Posterior vena cava (tissue), 2 donors: ENCODE measurements at places on chromosomes 5 and 9. TPM values are rescaled to one million over a fixed set of nuclear protein-coding genes. Genes with fewer than 3 reads are reported as not detected.

- peak; percentile 89 for DNase-seq
Measured at GRCh38 chr9:133135146-133135745, 14.2 kb upstream of the RALGDS start.

GRCh38 chr9:77456829-77457437 lies 191.2 kb downstream of the GNA14 start:
- DNase-seq, result peak; percentile 94

- no peak for DNase-seq
Measured at GRCh38 chr5:109143031-109143430, 266.7 kb downstream of the PJA2 start.

GRCh38 chr5:151739395-151739794 lies 19.0 kb downstream of the ATOX1 start:
- no peak for DNase-seq

DNA sequence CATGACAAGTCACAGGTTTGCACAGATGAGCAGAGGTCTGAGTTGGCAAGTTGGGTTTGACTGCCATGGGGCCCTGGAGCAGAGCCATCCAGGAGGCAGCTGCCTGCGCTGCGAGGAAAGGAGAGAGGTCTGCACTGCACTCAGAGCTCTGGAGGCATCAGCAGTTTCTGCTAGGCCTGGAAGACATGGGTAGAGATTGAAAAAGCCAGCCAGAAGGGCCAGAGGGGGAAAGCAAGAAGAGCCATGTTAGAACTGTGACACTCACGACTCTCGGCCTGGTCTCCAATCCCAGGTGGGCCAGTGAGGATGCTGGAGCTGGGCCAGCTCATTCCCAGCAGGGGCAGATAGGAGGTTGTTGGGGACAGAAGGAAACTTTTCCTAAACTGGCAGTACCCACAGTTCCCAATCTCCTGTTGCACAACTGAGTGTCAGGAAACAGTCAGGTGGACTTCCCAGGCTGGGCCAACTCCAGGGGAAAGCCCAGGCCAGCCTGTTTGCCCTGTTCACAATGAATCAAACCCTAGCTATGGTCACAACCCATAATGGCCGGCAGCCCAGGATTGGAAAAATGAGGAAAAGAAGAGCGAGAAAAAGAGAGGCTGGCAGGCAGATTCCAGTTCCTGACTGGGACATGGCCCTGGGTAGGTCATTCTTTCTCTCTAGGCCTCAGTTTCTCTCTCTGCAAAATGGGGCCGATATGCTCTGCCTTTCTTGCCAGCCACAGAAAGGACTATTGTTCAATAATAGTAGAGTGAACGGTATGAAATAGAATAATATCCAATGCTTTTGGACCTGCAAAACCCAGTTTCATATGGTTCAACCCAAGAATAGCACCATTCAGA lies 7.8 kb upstream of the ORM1 start:
- peak; percentile 73 for DNase-seq

IFNK gene
- total RNA-seq, result not detected

DNA sequence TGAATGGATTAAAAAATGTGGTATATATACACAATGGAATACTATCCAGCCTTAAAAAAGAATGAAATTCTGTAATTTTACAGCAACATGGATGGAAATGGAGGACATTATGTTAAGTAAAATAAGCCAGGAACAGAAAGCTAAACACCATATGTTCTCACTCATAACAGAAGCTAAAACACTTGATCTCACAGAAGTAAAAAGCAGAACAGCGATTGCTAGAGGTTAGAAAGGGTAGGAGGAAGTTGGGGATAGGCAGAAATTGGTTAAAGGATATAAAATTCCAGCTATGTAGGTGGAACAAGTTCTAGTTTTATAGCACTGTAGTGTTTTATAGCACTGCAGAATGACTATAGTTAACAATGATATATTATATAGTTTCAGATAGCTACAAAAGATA lies 15.8 kb downstream of the MARCHF3 start:
- no peak for DNase-seq

FAM221B gene
- total RNA-seq, result not detected

GRCh38 chr5:105659396-105659795 lies 2011.3 kb downstream of the EFNA5 start:
- DNase-seq, result no peak

ENTPD8 gene
- total RNA-seq, result not detected

DNA sequence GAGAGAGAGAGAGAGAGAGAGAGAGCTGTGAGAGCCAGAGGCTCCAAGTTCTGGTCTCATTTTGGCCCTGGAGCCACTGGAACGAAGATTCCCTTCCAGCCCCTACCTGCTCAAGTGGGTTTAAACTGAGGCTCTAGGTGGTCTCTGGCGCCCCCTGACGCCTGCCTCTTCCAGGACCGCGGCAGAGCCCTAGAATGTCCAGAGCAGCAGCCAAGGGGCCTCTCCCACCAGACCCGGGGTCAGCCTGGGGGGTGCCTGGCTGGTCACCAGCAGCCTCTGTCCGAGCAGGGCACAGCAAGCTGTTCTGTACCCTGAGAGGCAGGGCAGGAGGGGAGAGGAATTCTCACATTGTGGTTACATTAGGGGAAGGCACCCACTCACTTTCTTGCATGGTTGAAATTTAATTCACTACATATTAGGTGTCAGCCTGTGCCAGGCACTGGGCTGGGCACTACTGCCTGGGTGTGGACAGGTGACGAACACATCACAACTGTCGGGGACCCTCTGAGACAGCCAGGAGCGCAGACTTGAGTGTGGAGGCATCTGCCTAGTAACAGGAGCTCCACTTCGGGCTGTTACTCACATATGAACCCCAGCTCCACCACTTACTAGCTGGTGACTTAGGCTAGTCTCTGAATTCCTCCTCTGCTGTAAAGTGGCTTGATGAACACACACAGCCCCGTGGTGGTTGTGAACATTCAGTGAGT lies 44.5 kb downstream of the AMBP start:
- peak; percentile 78 for DNase-seq

CENPH gene
- 1.9 TPM for total RNA-seq

C9orf153 gene
- total RNA-seq, result 0.28 TPM

DNA sequence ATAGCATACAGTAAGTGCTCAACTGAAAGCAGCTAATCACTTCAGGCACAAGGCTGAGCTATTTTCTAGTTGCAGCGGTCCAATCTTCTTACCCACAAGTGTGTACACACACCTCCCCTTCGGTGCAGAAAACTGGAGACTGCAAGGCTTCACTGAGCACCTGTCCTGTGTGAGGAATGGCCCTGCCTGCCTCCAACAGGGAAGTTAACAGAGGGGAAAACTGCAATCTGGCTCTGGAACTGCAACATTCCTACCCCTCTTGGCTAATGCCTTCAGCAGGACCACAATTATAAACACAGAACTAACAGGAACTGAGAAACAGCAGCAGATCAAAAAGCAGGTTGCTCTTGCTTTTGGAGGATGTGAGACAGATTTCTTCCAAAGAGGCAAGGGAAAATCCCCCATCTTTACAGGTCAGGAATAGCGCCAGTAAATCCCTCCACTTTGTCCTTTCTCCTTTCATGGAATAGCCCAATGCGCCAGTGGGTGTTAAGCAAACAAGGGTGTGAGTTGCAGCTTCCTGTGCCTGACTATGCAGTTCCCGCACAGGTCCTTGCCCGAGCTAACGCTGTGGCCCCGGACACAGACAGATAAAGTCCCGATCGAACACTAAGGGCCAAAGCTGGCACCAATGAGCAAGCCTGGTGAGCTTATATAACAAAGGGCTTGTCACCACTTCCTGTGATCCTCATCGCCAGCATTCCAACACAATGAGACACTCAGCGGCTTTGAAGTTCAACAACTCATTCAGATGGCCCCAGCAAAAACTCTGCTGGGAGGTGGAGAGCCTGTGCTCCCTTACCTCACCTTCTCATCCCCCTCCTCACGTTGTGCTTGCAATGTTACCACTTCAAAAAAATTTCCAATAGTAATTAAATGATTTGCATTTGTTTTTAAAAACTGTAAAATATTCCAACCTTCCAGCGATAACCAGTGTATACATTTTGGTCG lies 21.5 kb downstream of the SHB start:
- no peak for DNase-seq

- DNase-seq, result no peak
Measured at GRCh38 chr9:84296146-84296843, 44.3 kb downstream of the SLC28A3 start.

GRCh38 chr5:169127431-169127830 lies 173.5 kb downstream of the SLIT3 start:
- no peak for DNase-seq

PFN3 gene
- not detected for total RNA-seq

- DNase-seq, result no peak
Measured at GRCh38 chr5:169550227-169550626, 33.3 kb upstream of the SPDL1 start.

DNA sequence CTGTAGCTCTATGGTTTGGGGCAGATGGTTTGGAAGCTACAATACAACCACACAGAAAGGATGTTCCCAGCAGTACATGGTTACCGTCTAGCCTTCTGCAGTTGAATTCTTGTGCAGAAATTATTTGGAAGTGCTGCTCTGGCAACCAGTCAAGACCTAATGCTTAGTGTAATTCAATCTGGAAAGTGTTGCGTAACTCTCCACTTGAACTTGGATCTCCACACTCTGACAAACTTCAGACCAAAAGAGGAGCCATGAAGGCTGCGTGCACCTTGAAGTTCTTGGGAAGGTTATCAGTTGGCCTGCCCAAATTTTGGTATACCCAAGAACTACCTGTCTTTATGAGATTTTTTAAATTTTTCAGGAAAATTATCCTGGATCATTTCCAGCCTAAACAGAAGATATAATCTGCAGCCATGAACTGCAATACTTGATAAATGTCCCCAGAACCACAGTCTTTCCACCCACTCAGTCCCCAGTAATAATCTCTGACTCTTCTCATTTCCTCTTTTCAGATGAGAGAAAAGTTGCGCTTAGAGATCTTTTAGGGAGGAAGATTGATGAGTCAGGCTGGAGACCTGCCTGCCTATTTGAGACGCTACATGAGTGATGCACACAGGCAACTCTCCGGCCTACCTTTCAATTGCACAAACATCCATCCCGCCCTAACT lies 159.9 kb downstream of the FANCC start:
- no peak for DNase-seq

DNA sequence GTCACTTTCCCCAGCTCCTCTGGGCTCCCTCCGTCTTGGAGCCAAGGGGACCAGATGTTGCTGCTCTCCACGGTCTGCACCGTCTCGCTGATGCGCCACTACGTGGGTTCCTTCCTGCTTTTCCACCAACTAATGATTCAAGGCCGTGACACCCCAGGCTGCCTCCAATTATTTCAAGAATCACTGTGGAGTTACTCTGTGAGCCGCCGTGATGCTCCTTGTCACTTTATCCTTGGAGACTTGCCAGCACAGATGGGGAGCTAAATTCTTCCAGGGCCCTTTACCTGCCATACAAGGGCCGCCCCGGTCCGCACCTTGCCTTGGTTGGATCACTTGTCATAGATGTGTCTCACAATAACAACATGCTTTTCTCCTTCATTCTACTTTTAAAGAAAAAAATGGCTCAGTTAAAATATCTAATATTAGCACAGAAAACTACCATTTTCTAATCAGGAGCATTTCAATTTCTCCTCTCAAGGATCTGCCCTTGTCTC lies 202.0 kb downstream of the FSTL4 start:
- DNase-seq, result no peak

DNA sequence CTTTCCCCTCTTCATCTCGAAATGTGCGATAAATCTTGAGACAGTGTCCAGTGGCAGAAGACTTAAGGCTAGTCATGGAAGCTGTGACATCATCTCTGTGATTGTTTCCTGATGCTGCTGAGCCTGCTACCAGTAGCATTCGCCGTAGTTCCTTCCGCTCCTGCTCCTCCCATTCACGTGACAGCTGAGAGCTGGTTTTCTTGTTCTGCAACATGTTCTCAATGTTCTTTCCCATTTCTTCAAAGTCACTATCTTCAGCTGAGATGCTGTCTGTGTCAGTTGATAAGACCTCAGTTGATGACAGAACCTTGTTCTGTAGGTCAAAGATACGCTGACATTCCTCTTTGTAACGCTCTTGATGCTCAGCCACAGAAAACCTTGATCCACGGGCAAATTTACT lies 3.5 kb downstream of the TAF1L start:
- no peak for DNase-seq

DNA sequence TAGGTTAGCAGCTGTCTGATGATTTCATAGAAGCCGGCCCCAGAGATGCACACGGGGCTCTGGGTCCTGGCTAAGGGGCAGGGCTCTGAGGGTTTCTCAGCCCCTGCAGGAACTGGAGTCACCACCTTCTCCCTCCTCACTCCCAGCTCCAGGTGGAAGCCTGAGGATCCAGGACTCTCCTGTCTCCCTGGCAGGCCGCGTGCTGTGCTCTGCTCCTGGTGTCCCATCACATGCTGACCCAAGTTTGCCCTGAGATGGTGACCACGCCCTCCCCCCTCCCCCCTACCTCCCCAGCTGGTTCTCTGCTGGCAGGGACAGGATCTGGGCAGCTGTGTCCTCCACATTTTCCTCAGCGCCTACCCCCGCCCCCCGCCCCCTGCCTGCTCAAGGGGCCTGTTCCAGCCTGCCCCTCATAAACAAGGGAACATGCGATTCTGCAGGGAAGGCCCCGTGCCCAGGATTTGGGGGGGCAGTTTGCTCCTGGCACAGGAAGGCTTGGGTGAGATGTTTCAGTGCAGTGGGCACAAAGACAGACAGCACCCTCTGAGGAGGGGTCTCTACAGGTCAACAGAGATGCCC lies 87.4 kb downstream of the PSD2 start:
- no peak for DNase-seq

PDGFRB gene
- 251 TPM for total RNA-seq

TMEM232 gene
- 2.4 TPM for total RNA-seq
